Activated CD8-positive, alpha-beta memory T cell treated with anti-CD3 and anti-CD28 coated beads, Interleukin-2, amount 10 ng/mL, durations not matched to agents 7 days and 5 days (primary cell): ENCODE measurements at places on chromosomes 11 and 22. TPM values are rescaled to one million over a fixed set of nuclear protein-coding genes. Genes with fewer than 3 reads are reported as not detected.

Gene PKNOX2
- not detected for total RNA-seq

DNA sequence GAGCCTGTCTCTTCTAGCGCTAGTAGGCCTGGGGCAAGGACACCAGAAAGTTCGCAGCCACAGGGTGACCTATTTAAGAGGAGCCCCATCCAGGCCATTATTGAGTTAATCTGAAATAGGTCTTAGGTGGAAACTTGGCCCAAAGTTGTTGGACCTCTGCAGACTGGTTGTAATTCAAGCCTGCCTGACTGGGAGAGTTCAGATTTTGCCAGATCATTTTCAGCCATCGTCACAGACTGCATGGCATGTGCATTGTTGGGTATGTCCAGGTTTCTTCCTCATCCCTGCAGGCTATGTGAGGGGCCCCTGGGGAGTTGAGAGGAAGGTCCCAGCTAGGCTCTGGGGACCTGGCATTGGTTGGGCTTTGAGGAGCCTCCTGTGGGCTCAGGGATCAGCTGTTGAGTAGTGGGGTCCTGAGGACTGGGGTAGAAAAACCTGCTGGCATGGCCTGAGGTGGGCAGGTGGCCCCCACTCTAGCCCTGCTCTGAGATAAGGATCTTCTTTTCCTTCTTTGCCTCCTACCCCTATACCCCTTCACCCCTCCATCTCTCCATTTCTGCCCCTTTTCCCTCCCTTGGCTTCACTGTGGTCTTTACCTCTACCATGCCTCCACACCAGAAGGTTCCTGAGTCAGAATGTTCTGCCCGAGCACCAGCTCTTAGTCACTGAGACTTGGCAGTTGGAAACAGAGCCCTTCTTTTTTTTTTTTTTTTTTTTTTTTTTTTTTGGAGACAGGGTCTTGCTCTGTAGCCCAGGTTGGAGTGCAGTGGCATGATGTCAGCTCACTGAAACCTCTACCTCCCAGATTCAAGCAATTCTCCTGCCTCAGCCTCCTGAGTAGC lies 112.7 kb downstream of the MORC2 start:
- DNase-seq = peak; percentile 32

GRCh38 chr11:60265373-60266214 lies 14.9 kb upstream of the MS4A4A start:
- no peak for DNase-seq

Gene OR4A15
- total RNA-seq = not detected

Gene UBQLN3
- not detected for total RNA-seq

DNA sequence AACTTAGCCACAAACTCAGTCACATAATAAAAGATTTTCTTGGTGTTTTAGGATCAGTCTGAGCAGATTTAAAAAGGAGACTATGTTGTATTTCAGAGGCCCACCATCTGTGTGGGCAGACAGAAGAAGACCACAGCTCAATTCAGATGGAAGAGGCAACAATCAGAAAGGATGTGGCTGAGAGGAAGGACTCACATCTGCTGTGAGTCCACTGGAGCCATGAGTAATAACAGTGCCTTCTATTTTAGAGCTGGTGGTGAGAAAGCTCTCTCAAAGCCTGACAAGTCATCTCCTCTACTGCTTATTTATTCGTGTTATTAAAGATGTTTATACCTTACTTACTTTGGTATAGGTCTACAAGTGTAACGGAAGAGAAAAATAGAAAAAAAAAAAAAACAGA lies 357.2 kb downstream of the OPCML start:
- no peak for DNase-seq

- DNase-seq = no peak
Measured at GRCh38 chr22:40342521-40342920, 3.8 kb upstream of the ADSL start.

GRCh38 chr22:17980638-17981051 lies 43.7 kb downstream of the MICAL3 start:
- DNase-seq = peak; percentile 67

Gene IFITM1
- 909 TPM for total RNA-seq

Gene PTPRCAP
- 390 TPM for total RNA-seq

Gene TNNI2
- total RNA-seq = 1.0 TPM

Gene ANO9
- 33.0 TPM for total RNA-seq
